ENCODE measurements at places on chromosomes 1 and 21.

DNA sequence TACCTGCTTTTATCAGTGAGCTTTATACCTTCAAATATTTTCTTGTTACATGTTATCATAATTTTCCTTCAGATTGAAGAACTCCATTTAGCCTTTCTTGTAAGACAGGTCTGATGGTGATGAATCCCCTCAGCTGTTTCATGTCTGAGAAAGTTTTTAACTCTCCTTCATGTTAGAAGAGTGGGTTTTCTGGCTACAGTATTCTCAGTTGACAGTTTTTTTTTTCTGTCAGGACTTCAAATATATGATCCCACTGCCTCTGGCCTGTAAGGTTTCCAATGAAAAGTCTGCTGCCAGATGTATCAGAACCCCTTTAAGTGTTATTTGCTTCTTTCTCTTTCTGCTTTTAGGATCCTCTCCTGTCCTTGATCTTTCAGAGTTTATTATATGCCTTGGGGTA lies 248.2 kb downstream of the LBR start:
- DNase-seq: no peak

GRCh38 chr1:151817353-151817730 lies 12.1 kb upstream of the LINGO4 start:
- no peak for DNase-seq

- no peak for DNase-seq
Measured at GRCh38 chr1:154743526-154744036, 126.5 kb downstream of the KCNN3 start.

- no peak for DNase-seq
Measured at GRCh38 chr1:41382480-41383090, 21.4 kb downstream of the FOXO6 start.

DNA sequence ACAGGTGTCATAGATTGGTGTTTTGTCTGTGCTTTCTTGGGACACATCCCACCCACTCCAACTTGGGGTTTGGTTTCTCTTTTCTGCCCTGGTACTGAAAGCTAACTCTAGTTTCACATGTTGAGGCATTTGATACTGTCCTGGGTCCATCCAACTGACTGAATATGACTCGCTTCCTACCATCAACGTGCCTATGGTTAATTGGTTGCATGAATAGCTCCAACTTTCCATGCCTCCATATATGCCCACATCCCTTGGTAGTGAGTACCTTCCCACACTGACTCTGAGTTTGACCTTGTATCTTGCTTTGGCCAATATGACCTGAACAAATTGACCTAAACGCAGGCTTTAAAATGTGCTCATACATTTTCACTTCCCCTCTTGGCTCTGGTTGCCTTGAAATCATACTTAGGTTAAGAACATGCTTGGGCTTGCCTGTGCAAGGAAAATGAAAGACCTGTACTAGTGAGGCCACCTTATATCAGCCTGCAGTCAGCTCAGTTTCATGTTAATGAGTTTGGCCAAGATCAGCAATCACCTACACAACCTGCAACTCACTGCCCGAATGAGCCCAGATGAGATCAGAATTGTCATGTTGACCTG lies 81.0 kb upstream of the KCNK2 start:
- no peak for DNase-seq

DNA sequence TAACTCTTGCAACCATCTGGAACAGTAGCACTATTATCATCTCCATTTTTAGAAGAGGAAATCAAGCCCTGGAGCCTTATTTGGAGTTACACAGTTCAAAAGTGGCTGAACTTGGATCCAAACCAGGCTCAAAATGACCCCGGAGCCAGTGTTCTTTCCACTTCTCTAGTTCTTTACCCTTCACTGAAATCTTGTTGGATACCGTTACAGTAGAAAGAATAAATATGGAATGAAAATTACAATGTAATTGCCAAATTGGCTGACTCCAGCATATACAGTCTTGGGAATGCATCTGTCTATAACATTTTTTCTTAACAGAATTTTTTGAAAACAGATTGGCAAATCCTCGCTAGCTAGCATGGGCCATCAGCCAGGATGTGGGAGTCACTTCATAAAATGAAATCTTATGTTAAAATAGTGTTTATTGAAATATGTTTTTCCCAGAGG lies 261.4 kb downstream of the CTH start:
- DNase-seq: no peak

DNA sequence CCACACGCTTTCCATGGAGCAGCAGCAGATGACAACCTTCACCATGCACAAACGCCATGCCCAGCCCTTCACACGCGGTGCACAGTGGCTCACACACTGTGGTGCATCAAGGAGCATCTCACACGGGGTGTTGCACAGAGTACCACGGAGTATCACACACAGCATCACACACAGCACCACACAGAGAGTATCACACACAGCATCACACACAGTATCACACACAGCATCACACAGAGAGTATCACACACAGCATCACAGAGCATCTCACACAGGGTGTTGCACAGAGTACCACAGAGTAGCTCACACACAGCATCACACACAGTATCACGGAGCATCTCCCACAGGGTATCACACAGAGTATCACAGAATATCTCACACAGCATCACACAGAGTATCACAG lies 122.2 kb upstream of the RAB4A start:
- DNase-seq: no peak

DNA sequence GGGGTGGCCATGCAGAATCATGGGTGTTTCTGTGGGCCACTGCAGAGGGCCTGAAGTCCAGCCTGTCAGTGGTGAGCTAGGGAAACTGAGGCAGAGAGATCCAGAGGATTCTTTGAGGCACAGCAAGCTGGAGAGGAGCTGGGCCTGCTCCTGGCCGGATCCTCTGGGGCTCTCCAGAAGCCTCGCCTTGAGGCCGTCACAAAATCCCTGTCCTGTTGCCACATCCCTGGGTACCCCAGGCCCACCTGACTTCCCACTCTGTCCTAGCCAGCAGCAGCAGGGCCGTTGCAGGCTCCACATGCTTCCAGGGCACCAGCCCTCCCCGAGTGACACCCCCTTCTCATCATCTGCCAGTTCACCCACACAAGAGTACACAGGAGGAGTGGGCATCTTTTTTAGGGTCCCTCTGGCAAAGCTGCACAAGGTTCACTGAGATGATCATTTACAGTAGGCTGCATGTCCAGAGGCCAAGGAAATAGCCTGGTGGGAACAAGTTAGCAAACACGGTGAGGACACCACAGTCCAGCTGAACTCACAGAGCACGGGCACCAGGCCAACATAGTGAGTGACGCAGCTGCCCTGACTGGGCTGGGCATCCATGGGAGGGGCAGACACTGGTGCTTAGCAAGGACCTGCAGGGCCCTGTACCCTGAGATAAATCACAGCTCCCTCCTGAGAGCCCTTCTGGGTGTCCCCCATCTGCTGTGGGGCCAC lies 25.1 kb upstream of the TSPEAR start:
- DNase-seq: no peak

DNA sequence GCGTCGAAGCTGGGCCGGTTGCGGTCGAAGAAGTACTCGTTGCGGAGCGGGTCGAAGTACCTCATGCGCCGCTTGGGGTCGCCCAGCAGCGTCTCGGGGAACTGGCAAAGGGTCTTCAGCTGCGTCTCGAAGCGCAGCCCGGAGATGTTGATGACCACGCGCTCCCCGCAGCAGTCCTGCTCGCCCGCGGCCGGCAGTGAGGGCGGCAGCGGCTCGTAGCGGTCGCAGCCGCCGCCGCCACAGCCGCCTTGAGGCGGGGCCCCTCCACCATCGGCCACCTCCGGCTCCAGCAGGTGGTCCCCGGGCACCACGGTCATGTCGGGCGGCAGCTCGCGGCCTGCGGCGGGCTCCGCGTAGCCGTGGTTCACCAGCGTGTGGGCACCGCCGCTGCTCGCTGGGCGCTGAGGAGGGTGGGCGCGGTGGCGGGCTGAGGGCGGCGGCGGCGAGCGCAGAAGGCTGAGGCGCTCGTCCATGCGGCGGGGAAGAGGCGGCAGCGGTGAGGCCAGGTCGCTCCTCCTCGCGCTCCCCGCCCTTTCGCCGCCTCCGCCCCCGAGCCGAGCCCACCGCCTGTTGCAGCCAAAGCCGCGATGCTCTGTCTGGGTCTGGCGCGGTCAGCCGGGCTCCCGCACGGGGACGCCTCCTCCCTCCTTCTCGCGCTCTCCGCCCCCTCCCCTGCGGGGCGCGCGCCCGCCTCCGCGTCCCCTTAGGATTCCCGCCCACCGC lies at the start of gene KCNA3:
KCNA3 (minus strand) TSS at position 604 of the 723 bp plus-strand sequence; CDS start at position 473, 131 bp downstream.
- DNase-seq: peak; percentile 24

DNA sequence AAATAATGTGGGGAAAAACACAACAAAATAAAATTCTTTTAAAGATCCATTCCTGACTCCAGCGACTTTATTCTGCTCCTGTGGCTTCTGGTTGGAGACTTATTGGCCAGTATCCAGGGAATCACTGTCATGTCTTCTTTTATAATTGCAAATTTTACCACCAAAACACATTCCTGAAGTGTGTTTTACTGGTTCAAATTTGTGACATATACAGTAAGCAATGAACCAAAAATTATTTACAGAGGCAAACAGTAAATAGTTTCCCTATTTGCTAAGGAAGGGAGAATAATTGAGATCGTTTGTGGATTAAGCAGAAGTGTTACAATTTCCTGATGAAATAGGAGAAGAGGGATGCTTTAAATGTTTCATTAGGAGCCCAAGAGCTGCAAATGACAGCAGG lies 118.7 kb downstream of the ZNF281 start:
- no peak for DNase-seq

- DNase-seq: no peak
Measured at GRCh38 chr1:83929184-83929583, 69.7 kb downstream of the TTLL7 start.

DNA sequence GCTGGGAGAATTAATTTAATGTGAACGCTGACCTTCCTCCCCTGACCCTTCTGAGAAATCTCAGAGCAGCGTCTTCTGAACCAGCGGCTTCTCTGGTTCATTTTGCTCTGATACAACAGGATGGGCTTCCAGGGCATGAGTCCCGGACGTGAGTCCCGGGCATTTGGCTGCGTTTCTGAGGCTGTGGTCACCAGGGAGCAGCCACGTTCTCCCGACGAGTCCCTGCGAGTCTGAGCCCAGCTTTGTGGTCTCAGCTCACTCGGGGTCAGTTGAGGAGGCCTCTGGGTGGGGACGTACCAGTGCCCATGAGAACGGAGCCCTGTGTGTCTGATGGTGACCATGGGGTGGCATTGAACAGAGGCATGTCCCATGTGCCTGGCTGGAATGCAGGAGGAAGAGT lies 17.7 kb upstream of the OBSCN start:
- no peak for DNase-seq

DNA sequence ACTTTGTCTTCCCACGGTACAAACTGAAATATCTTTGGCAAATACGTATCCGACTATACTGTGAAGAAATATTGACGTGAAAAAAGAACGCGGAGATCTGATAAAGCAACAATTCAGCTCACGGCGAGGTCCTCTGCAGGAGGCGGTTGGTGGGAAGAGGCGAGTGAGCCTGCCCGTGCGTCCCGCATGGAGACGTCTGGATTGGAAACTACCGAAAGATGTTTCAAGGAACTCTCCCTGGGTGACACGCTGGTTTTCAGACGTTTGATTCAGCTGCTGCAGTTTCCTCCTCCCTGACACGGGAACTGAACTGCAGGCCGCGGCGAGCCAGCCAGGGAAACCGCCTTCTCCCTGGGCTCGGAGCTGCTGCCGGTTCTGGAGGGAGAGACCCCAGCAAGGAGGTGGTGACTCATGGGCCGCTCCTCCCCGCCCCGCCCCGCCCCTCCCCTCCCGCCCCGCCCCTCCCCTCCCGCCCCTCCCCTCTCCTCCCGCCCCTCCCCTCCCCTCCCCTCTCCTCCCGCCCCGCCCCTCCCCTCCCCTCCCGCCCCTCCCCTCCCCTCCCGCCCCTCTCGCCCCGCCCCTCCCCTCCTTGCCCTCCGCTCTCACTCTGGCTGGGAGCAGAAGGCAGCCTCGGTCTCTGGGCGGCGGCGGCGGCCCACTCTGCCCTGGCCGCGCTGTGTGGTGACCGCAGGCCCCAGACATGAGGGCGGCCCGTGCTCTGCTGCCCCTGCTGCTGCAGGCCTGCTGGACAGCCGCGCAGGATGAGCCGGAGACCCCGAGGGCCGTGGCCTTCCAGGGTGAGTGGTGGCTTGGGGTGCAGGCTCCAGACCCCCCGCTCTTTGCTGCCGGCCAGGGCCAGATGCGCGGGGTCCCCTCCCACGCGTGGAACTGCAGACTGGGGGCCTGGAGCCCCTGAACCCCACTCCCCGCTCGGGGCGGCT lies at the start of gene COL6A1:
COL6A1 (plus strand) TSS at position 620 of the 941 bp plus-strand sequence; CDS start at position 701, 81 bp downstream.
- DNase-seq: peak; percentile 71

GRCh38 chr21:45458281-45459170 lies 53.6 kb downstream of the COL18A1 start:
- no peak for DNase-seq

- no peak for DNase-seq
Measured at GRCh38 chr21:46219591-46220239, 8.9 kb downstream of the LSS start.

DNA sequence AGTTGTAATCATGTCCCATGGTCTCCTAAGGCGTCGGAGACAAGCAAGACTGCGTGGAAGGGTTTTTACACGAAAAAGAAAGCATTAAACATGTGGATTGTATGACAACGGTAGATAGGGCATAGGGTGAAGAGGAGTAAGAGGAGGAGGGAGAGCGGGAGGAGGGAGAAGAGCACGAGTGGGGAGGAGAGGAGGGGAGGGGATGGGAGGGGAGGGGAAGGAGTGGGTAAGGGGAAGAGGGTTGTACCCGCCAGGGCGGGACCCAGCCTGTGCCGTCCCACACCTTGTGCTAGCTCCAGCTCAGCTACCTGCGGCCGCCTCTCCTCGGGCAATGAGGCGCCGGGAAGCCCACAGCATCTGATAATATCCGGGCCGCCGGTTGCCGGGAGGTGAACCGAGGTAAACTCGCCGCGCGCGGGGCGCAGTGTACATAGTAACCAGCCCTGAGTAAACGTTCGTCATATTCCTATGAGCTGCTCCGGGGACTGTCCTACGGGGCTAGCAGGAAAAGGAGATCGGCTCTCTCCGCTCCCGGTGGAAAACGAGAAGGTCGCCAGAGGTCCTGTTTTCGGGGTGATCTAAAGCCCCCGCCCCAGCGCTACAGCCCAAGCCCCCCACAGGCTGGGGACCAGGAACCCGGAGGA lies 449 bp upstream of the RCAN3 start:
- peak; percentile 71 for DNase-seq

DNA sequence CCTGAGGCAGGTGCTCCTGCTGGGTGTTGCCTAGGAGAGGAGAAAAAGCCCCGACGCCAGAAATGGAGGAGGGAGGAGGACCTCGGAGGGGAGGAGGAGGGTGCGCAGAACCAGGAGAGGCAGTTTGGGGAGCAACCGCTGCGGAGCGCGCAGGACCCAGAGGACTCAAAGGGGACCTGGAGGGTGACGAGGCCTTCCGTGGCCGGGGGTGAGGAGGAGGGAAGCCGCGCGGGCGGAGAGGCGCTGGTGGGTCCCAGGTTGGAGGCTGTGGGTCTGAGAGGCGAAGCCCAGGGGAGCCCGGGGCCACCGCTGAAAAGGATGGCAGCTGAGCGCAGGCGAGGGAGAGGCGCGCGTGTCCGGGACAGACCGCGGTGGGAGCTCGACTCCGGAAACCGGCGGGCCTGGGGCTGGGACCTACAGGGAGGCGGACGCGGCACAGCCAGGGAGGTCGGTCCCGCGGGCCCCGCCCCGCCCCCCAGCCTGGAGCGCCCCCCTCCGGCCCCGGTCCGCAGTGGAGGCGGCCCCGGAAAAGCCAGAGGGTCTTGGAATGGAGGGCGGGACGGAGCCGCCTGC lies 15.1 kb downstream of the RNF223 start:
- DNase-seq: no peak

Measured in hematopoietic multipotent progenitor cell treated with erythropoietin and hydrocortisone succinate and interleukin-3 and kit ligand, for 6 days (in vitro differentiated cells).